Effector CD4-positive, alpha-beta T cell (primary cell): ENCODE measurements at places on chromosomes 7 and 10.

DNA sequence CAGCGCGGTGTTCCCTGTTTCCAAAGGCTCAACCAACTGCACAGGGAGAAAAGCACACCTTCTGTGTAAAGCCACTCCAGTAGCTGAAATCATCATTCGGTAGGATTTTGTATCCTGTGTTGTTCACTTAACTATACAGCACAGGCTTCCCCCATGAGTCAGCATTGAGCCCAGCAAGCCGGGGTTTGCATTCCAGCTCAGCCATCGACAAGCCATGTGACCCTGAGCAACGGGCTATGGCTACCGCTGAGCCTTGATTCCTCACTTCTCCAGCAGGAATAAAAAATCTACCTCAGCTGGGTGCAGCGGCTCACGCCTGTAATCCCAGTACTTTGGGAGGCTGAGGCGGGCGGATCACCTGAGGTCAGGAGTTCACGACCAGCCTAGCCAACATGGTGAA is 44.1 kb upstream of the ATP6V0A4 start:
- no peak for DNase-seq

- no peak for DNase-seq
Observed at GRCh38 chr10:97518301-97519043, 19.7 kb downstream of the UBTD1 start.

DNA sequence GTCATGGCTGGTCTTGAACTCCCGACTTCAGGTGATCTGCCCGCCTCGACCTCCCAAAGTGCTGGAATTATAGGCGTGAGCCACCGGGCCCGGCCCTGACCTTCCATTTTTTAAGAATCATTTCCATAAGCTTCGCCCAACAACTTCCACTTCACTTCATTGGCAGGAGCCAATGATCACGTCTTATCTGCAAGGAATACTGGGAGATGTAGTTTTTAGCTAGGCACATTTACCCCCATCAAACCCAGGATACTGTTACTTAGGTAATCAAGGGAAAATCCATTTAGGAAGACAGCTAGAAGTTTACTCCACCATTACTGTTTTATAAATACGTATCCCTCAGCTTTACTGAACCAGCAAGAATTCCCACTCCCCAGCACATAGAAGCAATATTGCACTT is 3.4 kb upstream of the CDK13 start:
- no peak for DNase-seq

DNA sequence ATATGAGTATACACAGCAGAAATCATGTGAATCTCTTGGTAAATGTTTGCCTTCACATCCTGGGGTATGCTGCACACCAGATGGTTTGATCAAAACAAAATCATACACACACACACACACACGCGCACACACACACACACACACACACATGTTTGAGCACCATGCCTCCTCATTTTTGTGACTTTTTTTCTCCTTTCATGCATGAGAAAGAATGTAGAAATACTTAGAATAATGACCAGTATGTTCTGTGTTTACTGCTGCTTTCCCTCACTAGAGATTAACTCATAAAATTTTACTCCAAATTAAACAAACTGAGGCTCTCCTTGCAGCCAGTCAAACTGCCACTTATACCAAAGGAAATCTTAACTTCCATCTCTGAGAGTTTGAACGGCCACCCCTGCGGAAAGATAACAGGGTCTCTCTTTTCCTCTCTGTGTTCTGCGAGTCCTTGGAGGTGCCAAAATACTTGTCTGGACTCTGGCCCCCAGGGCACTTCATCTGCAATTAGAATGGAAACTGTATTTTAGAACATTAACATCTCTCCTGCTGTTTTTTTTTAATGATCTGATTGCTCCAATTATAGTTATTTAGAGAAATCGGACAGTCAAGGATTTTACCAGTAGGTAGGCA is 320.8 kb upstream of the NFE2L3 start:
- DNase-seq, result no peak

DNA sequence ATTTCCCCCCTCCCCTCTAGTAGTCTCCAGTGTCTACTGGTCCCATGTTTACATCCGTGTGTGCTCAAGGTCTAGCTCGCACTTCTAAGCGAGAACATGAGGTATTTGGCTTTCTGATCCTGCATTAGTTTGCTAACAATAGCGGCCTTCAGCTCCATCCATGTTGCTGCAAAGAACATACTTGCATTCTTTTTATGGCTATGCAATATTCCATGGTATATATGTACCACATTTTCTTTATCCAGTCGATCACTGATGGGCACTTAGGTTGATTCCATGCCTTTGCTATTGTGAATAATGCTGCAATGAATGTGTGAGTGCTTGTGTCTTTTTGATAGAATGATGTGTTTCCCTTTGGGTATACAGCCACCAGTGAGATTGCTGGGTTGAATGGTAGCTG is 160.6 kb downstream of the SFMBT2 start:
- no peak for DNase-seq

DNA sequence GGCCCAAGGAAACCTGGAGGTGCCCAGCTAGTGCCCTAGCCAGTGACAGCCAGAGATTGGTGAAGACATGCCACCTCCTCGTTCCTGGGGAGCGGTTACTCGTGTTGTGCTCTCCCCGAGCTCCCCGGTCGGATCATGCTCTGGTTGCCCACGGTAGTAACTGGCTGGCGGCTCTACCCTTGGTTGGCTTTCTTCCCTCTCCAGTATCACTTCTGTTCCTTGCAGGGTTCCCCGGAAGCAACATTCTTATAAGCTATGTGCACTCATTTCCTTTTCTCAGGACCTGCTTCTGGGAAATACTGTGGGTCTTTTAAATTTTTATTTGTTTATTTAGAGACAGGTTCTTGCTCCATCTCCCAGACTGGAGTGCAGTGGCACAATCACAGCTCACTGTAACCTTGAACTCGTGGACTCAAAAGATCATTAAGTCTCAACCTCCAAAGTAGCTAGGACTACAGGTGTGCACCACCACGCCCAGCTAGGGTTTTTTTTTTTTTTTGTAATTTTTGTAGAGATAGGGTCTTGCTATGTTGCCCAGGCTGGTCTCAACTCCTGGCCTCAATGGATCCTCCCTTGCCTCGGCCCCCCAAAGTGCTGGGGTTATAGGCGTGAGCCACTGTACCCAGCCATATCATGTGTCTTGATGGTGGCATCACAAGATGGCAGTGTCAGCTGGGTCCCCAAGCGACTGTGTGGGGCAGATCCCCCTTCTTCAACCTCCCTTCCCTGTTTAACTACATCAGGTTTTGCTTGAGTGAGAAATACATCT is 6.9 kb upstream of the CALHM1 start:
- no peak for DNase-seq

DNA sequence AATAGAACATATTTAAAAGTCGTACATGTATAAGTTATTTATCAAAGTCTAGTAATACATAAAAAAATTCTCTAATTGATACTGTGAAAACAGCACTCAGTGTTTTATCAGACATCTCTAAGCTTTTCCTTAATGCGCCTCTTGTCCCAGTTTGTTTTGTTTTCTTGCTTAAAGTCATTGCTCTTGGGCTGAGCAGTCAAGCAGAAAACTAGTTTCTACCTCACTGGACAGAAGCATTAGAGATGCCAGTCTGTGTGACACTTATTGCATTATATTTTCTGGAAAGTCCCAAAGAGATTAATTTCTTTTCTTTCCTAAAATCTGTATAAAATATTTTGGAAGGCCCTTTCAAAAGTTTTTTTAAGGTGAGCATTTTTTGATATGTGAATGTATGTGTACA is 236.2 kb downstream of the PCLO start:
- DNase-seq, result no peak

GRCh38 chr10:101478956-101479355 is 109.1 kb downstream of the POLL start:
- no peak for DNase-seq

GRCh38 chr10:113298616-113299015 is 254.2 kb upstream of the HABP2 start:
- no peak for DNase-seq

GRCh38 chr7:155796381-155797261 is 15.6 kb downstream of the SHH start:
- DNase-seq, result peak; percentile 59

- DNase-seq, result no peak
Observed at GRCh38 chr7:5388905-5389433, 34.7 kb downstream of the TNRC18 start.

- no peak for DNase-seq
Observed at GRCh38 chr10:11587722-11588259, 23.7 kb downstream of the USP6NL start.

DNA sequence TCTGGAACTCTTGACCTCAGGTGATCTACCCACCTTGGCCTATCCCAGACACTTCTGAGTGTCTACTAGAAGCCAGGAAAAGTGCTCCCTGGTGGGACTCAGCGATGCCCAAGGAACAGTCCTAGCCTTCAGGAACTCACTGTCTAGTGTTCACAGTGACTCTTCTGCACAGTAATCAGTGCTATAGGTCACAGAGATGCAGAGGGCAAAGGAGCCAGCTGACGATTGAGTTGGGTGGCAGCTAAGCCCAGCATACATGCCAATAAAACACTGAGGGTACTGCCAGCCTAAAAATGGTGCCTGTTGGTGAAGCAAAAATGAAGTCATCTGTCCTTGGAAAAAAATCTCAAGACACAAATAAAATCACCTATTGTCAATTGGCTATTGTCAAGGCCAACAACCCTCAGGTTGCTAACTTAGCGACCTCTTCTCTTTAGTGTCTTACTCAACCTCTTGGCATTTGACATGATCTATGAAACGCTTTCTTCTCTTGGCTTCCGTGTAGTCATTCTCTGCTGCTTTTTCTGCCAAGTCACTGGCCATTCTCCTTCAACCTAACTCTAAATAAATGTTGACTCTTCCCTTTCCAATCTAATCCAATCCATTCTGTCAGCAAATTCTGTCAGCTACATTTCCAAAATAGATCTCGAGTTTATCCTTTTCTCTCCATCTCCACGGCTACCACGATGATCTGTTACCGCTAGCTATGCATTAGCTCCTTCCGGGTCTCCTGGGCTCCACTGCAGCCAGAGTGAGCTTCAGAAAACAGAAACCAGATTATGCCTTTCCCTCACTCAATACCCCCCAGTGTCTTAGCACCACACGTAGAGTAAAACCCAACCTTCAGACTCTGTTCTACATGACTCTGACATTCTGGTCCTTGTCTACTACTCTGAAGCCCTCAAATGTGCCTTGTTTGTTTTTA is 99.2 kb downstream of the ATXN7L1 start:
- DNase-seq, result no peak

GRCh38 chr7:54338319-54338718 is 203.9 kb upstream of the VSTM2A start:
- no peak for DNase-seq

DNA sequence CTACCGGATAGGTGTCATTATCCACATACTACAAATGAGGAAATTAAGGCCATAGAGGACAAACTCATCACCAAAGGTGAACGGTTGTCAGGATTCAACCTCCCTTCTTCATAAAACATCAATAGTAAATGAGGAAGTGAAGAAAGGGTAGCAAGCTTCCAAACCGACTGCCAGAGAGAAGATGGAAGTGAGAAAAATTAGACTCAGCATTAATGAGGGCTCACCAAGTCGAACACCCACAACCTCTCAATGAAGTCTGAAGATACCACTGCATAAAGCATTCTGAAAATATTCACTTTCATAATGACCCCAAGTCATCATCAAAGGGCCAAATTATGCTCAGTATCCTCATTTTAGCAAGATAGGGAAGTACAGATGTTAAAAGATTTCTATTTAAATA is 29.6 kb downstream of the ABCB4 start:
- no peak for DNase-seq

DNA sequence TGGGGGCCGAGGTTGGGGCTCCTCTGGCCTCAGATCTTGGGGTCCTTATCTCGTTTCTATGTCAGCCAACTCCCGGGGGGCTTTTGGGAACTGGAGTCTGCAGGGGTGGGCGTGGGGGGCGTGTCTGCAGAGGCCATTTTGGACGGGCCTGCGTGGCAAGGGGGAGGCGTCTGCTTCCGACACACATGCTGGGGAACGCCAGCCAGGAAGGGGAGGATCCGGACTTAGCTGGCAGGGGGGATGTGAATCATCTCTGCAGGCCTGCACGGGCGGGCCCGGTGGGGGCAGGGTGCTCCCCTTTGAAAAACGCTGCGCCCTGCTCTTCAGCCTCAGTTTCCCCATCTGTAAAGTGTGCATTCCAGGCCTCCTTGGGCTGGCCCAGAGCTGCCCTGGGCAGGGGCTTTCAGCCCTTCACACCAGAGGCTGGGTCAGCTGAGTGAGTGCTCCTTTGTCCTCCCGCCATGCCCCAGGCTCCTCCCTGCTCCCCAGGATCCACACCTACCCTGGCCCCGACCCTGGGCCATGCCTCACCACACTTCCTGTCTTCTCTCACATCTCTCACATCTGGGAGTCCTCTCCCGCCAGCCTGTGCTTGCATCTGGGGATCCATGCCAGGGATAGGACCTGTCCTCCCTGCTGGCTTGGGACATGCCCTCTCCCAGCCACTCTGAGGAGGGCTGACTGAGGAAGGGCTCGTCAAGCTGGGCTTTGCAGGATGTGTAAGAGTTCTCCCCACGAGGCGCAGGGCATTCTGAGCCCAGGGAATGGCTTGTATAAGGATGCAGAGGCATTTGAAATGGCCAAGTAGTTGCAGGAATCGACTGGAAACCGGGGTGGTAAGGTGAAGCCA is 172.6 kb upstream of the TNRC18 start:
- peak; percentile 33 for DNase-seq

DNA sequence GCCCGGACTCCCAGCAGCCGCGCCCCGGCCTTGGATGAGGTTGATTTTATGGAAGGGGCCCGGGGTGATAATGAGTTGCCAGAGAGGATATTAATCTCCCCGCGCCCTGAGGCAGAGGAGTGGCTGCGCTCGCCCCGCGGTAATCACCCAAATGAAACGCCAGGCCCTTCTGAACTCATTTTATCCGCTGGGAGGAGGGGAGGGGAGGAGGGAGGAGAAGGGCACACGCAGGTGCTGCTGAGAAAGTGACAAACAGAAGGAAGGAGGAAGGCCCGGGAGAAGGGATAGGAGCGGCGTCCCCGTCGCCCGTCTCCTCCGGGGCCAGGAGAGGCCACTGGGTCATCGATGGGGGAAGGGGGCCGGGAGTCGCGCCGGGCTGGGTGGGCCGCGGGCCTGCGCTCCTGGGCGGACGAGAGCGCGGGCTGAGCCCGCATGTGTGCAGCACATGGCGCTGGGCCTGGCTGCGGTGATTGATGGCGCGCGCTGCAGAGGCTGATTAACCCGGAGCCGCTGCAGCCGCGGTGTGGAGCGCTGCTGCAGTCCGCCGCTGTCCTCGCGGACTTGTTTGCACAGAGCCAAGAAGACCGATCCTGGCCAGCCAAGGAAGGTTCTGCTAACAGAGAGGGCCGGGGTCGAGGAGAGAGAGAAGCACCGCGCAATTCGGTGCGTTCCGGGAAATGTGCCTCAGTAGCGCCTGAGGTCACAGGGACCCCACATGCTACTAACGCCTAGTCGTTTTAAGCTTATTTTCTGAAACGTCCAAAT is 6.5 kb downstream of the MNX1 start:
- DNase-seq, result no peak

GRCh38 chr7:111137296-111138192 is 46.6 kb downstream of the LRRN3 start:
- DNase-seq, result peak; percentile 2

- no peak for DNase-seq
Observed at GRCh38 chr7:50677638-50677996, 105.1 kb downstream of the GRB10 start.

DNA sequence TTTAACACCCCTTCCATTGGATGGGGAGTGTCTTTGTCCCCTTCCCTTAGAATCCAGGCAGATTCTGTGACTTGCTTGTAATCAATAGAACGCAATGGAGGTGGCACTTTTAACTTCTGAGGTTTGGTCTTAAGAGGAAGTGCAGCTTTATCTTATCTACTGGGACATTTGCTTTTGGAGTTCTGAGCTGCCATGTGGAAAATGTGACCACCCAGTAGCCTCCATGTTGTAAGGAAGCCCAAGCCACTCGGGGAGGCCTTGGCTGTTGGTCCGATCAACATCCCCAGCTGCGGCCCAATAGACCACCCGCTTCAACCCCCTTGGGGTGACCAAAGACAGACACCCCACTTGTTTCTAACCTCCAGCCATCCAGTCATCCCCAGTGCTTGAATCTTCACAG is 86.3 kb upstream of the FAM171A1 start:
- no peak for DNase-seq
